ENCODE measurements at places on chromosomes 3 and 15.

DNA sequence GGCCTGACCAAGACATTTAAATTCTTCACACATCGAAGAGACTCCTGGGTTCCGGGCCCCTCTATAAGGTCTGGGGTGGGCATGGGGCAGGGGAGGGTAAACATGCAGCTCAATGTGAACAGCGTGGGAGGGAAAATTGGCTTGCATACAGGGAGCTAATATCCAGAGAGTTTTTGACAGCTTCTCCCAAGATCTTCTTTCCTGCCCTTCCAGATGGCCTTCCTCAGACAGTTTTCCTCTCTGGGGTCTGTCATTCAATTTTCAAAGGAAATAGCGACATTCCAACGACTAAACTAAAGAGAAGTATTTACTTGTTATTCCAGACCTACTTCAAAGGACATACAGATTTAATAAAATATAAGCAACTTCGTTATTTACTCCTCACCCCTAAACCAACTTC, 1030.6 kb downstream of the MCTP2 start:
- no peak for DNase-seq

- no peak for DNase-seq
Observed at GRCh38 chr3:27642796-27643195, 79.3 kb downstream of the EOMES start.

- DNase-seq = no peak
Observed at GRCh38 chr3:192573240-192573639, 154.1 kb downstream of the FGF12 start.

DNA sequence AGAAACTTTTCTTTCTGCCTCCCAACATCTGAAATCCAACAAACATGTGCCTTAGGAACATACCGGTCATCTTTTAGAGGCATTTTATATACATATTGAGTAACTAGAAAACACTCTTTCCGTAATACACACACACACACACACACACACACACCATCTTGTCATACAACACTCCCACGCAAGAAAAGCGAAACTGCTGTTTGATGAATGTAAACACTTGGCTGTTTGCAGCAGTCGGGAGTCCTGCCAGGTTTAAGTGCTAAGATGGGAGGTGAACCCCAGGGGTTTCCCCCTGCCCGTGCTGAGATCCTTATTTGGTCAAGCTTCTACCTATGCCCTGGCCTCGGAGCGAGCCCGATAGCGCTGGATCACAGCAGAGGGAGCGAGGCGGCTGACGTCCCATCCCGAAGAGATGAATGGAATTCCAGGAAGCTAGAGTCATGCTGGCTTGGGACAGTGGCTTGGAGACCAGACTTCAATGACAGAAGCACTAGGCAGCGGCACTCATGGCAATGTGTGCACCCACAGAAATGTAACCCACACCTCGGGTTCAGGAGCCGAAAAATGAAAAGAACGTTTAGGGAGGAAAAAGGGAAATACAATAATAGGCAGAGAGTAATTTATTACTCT, 1.3 kb upstream of the THBS1 start:
- no peak for DNase-seq

DNA sequence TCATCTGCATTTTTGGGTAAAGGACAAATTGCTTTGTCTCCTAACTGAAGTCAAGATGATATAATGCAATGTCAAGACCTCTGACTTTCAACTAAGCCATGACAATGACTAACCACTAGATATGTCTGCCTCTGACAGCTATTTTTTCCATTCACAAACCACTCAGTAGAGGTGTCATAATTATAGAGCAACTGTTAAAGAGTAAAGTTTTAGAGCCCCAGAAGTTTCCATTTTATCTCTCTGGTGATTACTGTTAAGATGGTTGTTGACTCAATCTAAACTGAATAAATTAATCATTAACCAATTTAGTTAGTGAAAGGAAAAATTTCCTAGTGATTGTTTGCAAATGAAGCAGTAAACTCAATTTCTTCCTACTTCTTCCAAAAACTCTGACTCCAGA, 779.9 kb downstream of the GRM7 start:
- DNase-seq = no peak

DNA sequence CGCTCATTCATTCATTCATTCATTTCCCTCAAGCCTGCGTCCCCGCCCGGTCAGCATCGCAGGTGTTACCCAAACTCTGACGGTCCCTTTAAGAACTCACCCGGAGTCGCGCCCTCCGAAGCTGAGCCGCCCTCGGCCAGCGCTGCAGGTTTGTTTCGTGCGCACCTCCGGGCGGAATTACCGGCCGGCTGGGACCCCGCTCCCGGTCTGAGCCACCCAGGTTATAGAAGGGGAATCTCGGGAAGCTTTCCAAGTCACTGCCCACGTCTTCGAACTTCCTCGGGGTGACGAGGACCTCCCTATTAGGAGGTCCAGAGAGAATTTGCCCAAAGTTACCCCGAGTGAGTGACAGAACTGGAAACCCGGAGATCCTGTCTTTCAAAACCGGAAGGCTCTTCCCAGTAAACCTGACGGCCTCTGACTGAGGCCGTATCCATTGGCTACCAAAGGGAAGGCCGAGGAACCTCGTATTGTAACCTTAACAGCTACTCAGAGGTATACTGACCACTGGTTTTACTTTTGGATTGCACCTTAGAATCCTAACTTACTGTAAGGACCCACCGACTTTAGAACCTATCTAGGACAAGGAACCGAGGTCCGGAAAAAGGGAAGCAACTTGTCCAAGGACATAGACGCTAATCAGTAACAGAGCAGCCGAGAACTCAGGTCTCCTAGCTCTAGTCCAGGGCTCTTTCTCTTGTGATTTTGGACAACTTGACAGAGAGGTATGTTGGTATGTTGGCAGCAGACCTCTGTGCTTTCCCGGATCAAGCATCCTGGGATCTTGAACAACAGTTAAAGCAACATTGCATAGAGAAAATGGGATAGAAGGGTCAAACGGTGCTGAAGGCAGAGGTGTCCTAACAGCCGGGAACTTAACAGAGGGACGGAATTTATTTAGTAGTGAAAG, 788 bp upstream of the DLG1 start:
- peak; percentile 65 for DNase-seq

GRCh38 chr3:36408146-36408545, 27.8 kb downstream of the STAC start:
- no peak for DNase-seq
